ENCODE measurements at places on chromosomes 6 and 20.

- DNase-seq, result no peak
These were observed 72.3 kb upstream of the DST start for GRCh38 chr6:56714982-56715456.

- DNase-seq, result peak; percentile 51
These were observed 202.3 kb downstream of the TSHZ2 start for GRCh38 chr20:53174454-53174853.

GRCh38 chr6:56927538-56928453, 27.1 kb upstream of the BEND6 start:
- no peak for DNase-seq

DNA sequence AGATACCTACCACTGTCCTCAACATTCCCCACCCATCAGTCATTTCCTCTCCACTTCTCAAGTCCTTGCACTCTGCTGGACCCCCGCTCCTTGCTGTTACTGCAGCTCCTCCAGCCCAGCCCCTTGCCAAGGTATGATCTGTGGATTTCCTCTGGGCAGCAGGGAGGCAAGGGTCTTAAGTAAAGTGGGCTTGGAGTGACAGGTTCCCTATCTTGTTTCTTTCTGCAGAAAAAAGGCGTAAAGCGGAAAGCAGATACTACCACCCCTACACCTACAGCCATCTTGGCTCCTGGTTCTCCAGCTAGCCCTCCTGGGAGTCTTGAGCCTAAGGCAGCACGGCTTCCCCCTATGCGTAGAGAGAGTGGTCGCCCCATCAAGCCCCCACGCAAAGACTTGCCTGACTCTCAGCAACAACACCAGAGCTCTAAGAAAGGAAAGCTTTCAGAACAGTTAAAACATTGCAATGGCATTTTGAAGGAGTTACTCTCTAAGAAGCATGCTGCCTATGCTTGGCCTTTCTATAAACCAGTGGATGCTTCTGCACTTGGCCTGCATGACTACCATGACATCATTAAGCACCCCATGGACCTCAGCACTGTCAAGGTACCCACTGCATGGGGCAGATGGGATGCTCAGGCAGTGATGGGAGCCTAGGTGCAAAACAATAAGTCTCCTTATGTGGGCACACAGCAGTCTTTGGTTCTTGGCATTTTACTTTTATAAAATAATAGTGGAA, 8.1 kb downstream of the BRD2 start:
- DNase-seq, result no peak

DNA sequence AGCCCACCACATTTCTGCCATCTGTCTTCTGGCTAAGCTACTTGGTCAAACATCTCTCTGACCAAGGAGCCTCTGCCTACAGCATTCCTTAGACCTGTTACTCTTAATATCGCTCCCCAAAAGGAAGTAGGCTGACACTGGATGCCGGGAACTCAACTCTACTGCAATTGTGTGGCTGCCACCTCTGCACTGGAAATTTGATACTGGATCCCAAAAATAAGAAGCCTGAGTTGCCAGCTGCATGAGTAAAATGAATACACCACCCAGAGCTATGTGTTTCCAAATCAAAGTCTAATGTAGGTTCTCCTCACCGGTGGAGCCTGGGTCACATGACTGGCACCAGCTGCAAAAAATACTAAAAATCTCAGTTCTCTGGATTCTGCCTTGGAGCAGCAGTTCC, 36.9 kb downstream of the UNC5CL start:
- no peak for DNase-seq

DNA sequence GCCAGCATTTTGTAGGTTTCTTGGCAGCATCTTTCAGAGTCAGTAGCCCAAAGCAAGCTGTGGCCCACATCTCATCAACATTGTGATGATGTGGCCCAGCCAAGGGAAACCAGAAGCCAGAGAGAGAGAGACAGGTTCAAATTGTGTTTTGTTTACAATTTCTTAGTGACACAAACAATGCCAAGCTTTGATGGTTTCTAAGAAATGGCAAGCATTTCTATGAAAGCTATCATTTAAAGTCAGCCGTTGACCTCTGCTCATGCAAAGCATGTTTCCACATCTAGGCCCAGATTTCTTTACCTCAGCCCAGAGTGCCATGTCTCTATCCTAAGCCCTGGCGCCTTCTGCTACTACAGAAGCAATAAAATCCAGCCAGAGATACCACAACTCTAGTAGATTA, 32.9 kb downstream of the GCM1 start:
- DNase-seq, result no peak
